ENCODE measurements at places on chromosomes 6 and 20.

GRCh38 chr20:37681384-37682112, 12.3 kb upstream of the CTNNBL1 start:
- DNase-seq, result no peak

DNA sequence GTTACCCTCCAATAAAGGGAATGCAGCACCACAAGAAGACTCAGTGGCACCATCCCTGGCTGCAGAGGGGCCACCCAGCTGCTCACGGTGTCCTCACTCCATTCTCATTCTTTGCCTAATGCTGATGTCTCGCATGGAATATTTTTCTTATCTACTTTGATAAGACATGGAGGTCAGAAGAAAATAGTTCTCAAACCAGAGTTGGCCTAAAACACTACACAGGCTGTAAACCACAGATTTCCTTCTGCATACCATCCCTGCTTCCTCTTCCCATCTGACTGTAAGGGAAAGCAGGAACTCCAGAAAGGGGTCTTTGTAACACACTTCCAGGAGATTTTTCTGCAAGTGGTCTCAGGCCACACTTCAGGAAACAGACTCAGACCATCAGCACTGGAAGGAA, 43.1 kb upstream of the CD93 start:
- DNase-seq, result no peak

- no peak for DNase-seq
Measured at GRCh38 chr6:72819609-72820008, 197.7 kb downstream of the KCNQ5 start.

DNA sequence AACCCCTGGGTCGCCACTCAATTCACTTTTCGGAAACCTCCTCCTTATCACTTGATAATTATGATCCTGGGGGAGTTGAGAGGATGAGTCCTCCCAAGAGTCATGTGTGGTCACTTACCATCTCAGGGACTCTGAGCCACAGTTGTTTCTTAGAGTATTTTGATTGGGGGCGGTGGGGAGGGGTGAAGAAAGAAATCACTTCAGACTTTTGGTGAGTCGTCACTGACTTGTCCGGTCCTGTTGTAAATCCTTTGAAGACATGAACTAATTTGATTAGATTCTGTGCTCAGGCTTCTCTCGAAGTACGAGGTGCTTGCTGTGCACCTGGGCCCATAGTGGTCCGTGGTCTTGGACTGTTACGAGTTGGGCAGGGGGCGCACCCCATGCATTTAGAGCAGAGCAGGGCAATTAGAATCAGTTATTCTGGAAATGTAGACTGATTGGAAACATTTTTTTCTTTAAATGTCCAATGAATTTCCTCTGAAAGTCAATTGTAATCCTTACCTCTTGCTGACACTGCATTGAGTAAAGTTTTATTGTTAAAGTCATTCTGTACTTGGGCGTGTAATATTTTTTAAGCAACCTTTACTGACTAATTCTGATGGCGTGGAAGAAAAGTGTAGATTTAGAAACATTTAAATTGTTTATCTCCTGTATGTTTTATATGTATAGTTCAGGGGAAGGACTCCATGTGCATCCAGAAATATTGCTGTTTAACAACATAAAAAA, 173.4 kb downstream of the SLC16A10 start:
- DNase-seq, result no peak

GRCh38 chr6:158799051-158799792, 19.9 kb downstream of the EZR start:
- DNase-seq, result no peak

GRCh38 chr6:77987035-77987384, 334.2 kb downstream of the MEI4 start:
- no peak for DNase-seq

DNA sequence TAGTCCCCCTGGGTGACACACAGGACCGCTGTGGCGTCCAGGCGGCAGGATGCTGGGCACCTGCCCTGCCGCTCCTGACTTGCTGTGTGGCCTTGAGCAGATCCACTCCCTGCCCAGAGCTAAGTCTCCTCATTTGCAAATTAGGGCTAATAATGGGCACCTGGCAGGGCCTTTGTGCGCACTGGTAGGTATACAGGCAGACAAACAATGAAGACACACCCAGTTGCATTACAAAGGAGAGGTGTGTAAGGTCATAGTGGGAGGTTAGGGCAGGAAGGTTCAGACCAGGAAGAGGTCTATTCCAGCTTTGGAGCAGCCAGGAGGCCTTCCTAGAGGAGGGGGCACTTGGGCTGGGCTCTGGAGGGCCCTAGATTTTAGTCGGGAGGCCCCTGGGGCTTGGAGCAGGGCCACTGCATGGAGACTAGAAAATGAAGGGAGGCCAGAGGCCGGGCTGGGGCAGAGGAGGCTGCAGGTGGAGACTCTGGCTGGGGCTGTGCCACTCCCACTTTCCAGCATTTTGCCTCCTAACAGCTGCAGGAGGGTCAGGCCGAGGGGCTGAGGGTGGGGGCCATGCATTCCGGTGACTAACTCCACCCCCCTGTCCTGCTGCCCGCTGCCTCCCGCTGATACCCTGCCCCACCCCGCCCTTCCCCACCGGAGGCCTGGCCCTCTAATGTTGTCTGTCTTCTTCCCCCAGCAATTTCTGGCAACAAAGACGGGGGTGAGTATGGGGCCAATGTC, 28.5 kb downstream of the MYH7B start:
- DNase-seq, result no peak

- no peak for DNase-seq
Measured at GRCh38 chr6:21928827-21929226, 335.3 kb downstream of the SOX4 start.

DNA sequence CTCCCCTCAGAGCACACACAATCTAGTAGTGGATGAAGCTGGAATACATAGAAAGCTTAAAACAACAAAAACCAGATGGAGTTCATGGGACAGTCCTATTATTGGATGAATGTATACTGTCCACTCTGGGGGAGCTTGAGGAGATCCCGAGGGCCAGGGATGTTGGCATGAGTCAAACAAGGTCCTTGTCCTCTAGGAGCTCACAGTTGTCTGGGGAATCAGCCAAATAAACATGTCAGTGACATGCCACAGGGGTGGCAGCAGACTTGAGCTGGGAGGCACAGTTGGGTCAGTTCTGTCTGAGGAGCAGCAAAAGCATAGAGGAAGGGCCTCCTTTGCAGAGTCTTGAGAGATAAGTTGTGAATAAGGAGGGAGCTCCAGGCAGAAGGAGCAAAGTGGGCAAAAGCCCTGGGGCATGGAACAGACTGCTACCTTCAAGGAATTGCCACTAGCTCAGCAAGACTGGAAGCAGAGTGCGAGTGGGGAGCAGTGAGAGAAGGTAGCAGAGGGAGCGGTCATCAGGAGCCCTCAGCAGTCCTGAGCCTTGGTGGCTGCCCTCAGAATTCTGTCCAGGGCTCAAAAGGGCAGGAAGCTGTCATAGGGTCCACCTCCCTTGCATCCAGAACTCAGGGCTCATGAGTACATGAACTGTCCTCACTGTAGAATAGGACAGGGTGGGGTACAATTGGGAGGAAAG, 22.1 kb downstream of the L3MBTL1 start:
- DNase-seq, result no peak

GRCh38 chr20:37845241-37845681, 57.7 kb upstream of the VSTM2L start:
- no peak for DNase-seq

DNA sequence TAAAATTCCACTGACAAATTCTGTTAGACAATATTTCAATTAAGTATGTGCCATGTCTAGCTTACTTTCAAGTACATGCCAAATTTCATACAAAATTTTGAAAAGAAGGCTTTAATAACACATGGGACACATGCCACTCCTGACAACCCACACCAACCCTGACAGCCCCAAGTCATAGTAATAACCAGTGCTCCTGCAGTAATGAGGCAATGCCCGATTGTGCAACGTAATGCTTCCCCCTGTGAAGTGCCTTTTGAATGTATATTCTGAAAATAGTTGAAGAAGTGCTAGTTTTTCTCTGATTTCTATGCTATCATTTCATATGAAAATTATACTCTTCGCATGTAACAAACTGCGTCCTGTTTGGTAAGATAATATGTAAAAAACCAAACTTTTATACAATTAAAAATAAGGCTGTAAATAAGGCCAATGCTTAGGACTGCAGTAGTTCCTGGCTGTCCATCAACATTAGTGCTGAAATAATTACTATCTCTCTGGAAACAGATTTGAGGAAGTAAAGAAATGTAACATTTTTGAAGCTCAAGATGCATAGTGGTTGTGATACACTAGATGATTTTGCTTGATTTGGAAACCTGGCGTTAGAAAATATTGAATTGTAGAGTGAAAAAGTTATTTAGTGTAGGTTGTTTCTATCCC, 125.8 kb upstream of the BCLAF1 start:
- no peak for DNase-seq

- no peak for DNase-seq
Measured at GRCh38 chr6:31708224-31708623, 1.6 kb downstream of the LY6G6F start.

DNA sequence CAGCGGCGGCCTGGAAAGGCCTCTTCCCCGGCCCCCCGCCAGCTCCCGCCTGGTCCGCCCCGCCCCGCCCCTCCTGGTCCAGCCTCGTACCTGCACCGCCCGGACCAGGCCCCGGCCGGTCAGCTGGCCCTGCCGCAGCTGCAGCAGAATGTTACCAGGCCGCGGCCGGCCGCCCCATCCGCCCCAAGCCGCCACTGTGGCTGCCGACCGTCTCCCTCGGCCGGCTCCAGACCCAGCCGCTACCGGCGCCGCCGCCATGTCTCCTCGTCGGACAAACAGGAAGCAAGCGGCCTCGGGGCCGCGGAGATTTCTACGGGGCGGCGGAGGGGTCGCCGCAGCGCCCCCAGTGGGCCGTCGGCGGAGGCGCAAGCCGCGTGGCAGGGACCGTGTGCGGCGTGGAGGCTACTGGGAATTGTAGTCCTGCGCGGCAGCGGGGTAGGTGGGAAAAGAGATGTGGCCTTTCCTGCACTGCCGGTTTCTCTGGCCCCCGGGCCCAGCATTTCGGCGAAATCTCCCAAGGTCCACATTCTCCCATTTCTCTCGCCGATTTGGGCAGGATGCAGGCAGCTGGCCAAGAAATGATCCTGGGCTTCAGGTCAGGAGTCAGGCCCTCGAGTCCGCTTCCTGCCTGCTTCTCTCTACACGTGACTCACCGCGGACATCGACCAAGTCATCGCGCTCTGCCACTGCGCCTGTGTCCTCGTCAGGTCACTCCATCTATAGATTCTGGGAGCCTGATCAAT, at the start of gene TRPC4AP:
Gene TRPC4AP (minus strand): TSS at position 284 of the 743 bp plus-strand sequence. CDS start 26 bp downstream, at position 258.
- peak; percentile 31 for DNase-seq

- DNase-seq, result no peak
Measured at GRCh38 chr20:311609-312008, 13.7 kb upstream of the SOX12 start.

DNA sequence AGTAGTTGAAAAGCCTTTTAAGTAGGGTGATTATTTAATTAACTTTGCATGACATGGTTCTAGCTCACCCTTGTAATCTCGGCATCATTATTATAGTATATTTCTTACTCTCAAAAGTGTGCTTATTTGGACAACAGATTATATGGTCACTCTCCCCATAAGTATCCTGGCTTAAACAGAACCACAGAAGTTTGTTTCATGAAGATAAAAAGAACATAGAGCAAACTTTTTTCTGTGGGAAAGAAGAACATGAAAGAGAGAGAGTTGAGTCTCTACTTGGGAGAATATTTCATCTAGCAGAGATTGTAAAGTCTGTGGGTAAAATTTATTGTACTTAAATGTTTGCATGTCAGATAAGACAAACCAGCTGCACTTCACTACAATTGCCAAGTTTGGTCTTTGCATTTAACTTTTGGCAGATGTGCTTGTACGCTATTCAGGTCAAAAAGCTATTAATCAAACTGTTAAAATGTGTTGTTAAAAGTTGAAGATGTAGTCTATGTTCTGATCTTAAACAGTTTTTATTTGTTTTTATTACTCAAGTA, 33.4 kb upstream of the PRIM2 start:
- no peak for DNase-seq

- DNase-seq, result no peak
Measured at GRCh38 chr20:2521369-2522305, 12.9 kb upstream of the ZNF343 start.

DNA sequence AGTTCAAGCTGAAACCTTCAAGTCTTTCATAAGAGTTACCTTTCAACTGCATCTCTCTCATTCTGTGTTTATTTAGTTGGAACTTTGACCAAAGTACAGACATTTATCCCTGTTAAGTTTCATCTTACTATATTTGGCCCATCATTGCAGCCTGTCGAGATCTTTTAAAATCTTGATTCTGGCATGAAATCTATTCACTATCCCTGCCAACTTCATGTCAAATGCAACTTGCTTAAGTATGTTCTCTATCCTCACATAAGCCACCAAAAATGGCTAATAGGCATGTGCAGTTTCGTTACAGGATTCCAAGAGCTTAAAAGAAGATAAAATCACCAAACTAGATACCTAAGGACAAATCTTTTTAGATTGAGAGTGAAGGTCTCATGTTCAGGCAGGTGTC, 117.5 kb upstream of the KCNQ5 start:
- DNase-seq, result no peak

DNA sequence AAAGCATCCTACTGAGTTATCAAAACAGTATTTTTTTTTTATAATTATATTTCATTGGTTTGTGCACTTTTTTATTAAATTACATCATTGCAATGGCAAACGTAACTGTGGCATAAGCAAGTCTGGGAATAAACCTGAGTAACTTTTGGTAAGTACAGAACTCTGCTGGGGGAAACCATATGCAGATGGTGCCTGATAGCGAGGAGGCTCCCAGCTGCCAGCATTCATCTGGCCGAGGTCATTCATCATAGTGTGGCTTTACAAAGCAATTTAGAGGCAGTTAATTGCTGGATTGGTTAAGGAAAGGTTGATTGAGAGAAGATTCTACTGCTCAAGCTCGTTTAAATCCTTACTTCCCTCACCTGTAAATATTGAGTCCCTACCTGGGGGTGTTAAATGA, 52.6 kb downstream of the HECA start:
- DNase-seq, result no peak

GRCh38 chr6:54935739-54936138, 89.2 kb downstream of the FAM83B start:
- no peak for DNase-seq

DNA sequence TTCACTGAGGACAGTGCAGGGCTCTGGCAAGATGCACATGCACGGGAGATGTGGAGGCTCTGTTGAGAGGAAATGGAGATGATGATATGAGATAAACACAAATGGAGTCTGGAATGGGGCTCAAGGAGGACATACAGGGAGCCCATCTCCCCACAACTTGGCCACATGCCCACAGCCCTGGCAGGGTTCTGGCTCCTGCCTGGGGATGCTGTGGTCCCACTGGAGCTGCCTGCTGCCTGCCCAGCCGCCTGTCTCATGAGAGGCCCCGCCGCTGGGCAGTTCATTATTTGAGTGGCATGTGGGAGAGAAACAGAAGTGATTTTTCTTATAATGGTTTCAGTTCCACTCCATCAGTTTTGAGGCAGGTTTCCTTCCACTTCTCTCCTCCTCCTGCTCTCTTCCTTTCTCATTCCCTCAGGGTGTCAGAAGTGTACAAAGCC, 133.6 kb upstream of the TRAF3IP2 start:
- no peak for DNase-seq

- no peak for DNase-seq
Measured at GRCh38 chr20:63574156-63574828, at the start of gene HELZ2. TSS of gene HELZ2 (minus strand) at chr20:63574239. CDS start at chr20:63572385, 1,854 bp downstream.
